ENCODE measurements at places on chromosomes 7 and 10.
A peak's percentile ranks its signal among the peaks of the same experiment; 100 is the strongest.

DNA sequence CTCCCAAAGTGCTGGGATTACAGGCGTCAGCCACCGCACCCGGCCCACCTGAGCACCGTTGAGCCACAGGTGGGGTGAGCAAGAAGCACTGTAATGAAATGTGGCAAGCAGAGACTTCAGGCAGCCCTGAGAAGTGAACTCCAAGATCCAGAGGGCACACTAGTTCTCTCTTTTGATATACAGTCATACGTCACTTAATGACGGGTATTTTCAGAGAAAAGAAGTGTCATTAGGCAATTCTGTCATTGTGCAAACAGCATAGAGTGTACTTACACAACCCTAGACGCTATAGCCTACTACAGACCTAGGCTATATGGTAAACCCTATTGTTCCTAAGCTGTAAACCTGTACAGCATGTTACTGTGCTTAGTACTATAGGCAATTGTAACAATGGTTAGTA is 7.9 kb downstream of the PANK1 start:
- no peak for DNase-seq

- DNase-seq = no peak
Measured at GRCh38 chr7:122199171-122199570, 55.1 kb upstream of the AASS start.

- DNase-seq = no peak
Measured at GRCh38 chr7:2105917-2106316, 126.8 kb downstream of the MAD1L1 start.

- no peak for DNase-seq
Measured at GRCh38 chr7:66352071-66352470, 146.9 kb downstream of the TPST1 start.

DNA sequence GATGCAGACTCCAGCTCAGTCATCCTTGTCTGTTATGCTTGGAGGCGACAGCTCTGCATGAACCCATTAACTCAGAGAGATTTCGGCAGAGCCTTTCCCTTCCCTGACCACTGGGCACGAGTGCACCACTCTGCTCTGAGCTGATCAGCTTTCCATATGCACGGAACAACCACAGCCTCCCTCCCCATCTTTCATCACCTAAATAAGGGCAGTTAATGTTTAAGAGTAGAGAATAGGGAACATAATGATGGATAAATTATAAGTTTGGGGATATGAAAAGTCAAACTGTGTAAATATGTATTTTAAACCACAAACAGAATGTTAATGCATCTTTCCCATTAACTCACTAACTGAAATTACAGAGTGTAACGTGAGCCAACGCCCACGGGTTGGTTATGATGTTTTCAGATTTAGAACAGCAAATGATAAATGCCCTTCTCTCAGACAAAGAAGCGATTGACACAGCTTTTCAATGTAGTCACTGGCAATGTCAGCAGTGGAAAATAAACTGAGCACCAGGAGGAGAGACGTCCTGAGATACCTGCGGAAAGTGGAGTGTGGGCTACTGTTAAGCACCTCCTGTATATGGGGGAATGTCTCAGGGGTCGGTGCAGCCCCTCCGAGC is 658.2 kb downstream of the LRMDA start:
- no peak for DNase-seq

DNA sequence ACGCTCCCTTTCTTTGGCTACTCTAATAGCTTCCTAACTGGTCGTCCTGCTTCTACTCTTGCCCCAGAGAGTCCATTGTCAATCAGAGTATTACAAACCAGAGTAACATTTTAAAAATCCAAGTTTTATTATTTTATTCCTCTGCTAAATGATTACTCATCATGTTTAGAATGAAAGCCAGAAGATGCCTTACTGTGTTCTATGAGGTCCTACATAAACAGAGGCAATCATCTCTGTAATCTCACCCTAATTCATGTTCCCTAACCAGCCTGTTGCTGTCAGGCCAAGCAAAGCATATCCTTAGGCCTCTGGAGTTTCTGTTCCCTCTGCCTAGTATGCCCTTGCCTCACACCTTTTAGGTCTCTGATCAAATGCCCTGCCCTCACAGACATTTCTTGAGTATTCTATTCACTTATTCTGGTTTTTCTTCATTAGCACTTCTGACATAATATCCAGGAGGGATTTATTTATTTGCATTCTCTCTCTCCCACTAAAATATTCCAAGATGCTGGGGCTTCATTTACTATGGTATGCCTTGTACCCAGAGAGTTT is 497.5 kb downstream of the PHTF2 start:
- no peak for DNase-seq

GRCh38 chr10:126042354-126042753 is 146.0 kb downstream of the FANK1 start:
- no peak for DNase-seq

DNA sequence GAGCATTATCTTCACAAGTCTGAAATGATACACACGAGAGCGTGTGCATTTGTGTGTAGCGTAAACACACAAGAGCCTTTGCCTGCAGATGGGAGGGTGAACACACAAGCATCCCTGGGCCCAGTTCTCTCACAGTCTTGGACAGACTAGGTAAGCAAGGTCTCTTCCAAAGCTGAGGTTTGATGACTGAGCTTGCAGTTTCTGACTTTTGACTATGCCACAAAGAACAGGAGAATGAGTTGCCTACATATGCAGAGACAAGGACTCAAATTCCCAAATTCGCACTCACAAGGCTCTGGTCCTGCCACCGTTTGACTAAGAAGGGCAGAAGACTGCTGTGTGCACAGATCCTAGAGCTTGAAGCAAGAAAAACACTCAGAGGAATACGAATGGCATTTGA is 55.8 kb downstream of the FAM53B start:
- no peak for DNase-seq

DNA sequence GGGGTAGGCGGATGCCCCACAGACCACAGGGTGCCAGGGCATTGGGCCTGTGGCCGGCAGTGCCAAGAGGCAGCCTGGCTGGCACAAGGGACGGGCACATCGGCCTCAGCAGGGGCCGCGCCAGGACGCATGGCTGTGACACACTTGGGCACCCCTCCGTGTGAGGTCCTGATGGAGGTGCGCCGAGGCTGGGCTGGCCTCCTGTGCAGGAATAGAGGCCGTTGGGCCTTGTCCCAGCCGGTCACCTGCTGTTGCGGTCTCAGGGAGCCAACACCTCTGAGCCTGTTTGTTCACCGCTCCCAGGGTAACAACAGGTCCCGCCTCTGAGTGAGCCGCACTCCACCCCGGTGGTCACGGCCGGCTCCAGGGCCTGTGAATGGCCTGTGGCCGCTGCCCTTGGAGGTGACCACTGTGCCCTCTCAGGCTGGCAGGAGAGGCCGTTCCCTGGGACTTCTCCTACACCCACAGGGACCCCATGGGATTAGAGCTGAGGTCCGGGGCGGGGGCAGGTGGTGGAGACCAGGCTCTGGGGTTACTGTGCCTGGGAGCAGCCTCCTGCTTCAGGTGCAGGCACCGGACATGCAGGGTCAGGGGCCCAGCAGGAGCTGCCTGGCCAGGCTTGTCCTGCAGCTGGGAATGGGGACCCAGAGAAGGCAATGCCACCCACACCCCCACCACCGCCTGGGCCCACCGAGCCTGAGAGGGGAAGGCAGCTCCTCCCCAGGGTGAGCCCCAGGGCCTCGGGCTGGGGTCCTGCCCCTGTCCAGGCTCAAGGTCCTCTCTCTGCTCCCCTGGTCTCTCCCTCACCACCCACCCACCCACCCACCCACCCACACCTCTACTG is 12.0 kb downstream of the PWWP2B start:
- no peak for DNase-seq

- no peak for DNase-seq
Measured at GRCh38 chr7:127793582-127793981, 141.6 kb downstream of the SND1 start.

DNA sequence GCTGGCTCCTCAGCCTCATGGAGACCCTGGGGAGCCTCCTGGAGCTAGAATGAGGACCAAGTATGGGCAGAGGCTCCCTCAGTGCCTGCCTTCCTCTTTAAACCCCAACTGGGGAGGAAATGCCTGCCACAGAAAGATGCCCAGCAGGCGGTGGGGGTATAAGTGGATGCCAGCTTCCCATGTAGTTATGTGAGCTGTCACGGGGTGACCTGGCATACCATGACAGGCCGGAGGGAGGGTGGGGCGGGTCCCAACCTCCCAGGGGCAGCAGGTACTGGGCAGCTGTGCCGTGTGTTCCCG is 35.0 kb downstream of the COL13A1 start:
- DNase-seq = no peak

DNA sequence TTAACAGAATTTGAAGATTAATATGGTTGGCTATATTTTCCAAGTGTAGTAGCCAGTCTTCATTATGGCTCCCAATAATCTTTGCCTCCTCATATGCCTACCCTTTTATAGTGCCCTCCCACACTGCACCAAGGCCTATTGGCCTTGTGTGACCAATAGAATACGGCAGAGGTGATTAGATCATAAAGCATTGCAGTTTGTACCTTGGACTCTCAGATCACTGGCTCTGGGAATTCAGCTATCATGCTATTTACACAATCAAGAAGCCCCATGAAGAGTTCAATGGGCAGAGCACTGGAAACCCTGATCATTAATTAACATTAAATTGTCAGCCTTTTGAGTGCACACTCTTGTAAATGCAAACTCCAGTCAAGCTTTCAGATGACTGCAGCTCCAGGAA is 154.5 kb upstream of the MAGI2 start:
- no peak for DNase-seq

DNA sequence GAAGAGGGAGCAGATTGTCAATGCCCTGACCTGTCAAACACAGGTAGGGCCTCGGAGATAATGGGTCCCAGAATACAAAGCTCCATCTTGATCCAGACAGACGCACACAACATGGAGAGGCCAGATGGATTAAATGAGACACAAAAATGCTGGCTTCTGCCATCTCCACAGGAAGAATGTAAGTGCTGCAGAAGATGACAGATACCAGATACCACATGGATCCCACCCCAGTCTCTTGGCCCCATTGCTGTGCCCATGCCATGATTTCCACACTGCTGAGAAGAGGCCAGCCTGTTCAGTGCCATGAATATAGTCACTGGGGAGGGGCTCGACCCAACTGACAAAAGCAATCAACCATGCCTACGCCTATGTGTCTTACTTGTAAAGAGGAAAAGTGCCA is 487.9 kb downstream of the PARD3 start:
- DNase-seq = no peak

DNA sequence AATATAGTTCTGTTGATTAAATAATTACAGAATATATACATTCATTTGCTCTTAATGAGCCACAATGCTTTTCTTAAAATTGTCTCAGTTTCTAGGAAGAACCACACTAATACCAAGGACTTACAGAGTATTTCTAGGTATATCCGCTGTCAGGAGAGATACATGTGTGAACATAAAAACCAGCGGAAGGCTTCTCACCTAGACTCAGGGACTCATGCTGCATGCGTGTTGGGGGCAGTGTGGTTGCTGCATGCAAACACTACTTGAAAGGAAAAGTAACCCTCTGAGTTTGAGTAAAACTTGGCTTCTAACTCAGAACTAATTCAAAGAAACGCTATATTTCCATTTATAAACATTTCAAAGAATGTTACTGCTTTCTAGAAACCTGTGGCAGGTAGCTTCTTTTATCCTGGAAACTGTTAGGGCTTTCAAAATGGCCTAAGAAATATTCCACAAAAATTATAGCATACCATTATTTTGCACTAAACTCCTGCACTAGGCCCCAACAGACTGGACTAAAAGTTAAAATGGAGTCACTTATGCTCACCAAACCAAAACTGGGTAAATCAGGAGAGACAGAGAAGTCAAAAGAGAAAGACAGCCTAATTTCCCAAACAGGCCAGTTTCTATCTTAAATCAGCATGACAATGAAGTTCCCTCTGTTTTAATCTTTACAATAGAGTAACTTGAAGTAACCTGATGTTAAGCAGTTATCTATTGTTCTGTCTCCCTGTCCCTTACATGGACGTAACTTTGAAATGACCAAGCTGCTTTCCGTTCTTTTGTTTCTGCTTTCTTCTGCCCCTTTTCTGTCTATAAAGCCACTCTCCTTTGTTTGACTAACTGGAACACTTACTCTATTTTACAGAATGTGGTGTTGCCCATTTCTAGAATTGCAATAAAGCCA is 95.2 kb upstream of the FAM133B start:
- DNase-seq = peak; percentile 66

DNA sequence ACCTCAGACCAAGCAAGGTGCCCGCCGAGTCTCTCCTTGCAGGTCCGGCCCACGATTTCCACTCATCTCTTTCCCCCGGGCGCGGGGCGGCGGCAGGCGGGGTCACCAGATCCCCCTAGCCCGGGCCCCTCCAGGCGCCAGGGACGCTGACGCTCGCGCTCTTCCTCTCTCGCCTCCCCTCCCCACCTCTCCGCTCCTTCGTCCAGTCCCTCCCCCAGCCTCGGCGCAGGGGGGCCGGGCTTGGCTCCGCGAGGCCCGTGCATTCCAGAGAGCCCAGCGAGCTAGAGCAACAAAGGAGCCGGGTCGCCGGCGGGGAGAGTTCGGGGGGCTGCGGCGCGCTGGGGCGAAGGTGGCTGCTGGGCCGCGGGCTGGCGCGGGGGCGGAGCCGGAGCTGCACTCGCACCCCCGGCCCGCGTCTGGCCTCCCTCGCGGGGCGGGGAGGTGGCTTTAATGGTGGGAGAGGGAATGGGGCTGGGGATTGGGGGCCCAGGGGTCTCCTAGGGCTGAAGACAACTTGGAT is at the start of gene SMO:
TSS of gene SMO (plus strand) at position 262 of the 520 bp plus-strand sequence. CDS start 519 bp downstream, outside the sequence.
- DNase-seq = no peak

GRCh38 chr7:18167815-18168214 is 140.2 kb upstream of the PRPS1L1 start:
- DNase-seq = no peak

DNA sequence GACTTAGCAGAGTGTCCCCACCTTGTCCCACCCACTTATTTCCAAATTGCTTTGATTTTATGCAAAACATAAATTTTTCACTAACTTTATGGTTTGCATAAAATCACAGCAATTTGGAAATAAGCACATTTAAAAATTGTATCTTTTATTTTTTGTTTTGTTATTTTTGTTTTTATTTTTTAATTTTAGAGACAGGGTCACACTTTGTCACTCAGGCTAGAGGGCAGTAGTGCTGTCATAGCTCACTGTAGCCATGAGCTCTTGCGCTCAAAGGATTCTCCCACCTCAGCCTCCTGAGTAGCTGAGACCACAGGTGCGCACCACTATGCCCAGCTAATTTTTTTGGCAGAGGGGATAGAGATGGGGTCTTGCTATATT is 43.2 kb downstream of the APBB1IP start:
- DNase-seq = no peak

DNA sequence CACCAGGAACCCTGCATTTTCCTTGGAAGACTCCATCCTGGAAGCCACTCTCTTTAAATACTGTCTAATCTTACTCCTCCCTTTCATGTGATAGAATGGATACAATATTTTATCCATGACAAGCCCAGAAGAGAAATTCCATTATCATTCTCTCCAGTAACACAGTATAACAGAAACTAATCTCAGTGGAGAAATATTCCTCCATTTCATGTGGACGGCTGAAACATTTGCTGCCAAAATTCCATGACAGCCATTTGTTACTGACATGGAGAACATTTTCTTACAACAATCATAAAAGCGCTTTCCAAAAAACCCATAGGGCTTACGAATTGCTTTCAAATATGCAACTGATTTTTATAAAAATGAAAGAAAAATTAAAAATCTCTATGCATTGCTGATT is 392.8 kb upstream of the KLF6 start:
- DNase-seq = no peak

GRCh38 chr10:71367271-71367670 is 29.4 kb upstream of the CDH23 start:
- DNase-seq = no peak

GRCh38 chr10:126538439-126539135 is 131.9 kb downstream of the C10orf90 start:
- no peak for DNase-seq
